Naive B cell (primary cell): ENCODE measurements at places on chromosomes 16 and 17.

DNA sequence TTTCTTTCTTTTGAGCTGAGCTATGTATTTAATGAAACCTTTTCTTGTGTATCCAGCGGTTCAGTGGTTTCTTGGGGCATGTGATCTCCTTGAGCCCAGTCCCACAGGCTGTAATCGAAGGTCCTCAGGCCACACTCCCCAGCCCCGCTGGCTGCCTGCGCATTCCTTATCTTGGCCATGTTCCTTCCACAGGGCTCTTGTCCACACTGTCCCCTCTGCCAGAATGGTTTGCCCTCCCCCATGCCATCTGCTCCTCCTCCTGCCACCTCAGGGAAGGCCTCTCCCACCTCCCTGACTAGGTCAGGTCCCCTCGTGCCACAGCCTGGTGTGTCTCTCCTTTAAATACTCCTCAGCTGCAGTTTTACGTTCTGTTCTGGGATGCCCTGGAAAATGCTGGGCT, 12.1 kb upstream of the NLRC5 start:
- no peak for DNase-seq

GRCh38 chr17:70794738-70795137, 625.4 kb downstream of the KCNJ2 start:
- DNase-seq: no peak

DNA sequence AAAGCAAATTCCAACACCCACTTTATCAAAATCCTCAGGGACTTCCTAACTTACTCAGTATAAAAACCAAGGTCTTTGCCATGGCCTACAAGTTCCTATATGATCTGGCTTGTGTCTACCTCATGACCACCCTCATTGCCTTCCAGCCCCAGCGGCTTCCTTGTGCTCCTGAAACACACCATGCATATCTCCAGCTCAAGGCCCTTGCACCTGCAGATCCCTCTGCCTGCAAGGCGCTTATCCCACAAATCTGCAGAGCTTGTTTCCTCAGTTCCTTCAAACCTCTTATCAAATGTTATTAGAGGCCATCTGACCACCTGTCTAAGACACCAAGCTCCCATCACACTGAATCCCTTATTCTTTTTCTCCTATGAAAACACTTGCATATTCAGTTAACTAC, 2.6 kb downstream of the BBS2 start:
- DNase-seq: no peak

DNA sequence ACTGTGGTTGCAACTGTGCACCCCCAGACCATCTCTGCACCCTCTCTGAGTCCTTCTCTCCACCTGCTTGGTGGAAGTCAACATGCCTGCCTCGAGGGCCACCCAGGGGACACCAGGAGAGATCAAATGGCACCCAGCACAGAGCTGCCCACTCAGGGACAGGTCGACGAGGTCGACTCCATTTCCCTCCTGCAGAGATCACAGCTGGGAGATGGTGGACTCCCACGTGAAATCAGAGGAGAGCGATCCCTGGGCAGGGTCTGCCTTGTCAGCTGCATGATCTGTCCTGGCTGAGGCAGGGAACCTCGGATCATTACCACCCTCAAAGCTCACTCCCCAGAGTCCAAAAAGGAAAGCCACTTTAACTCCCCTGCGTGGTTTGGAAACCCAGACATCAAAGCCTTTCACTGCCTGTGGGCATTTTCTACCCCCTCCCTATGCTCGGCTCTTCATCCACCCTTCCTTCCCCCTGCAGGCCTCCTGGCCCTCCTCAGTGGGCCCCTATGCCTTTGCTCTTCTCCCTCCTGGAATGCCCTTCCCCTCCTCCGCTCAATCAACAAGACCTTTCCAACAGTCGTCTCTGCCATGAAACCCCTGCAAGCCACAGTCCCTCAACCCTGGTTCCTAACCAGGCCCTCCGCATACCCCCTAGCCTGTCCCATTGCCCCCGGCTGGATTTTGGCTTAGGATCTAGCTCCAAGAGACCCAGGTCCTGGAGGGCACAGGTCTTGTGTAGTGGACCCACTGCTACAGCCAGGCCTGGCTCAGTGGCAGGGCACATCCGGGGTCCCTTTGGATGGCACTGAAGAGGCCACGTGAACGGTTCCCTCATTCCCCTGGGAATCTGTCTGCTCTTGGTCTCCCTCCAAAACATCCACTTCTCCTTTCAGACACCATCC, 103.8 kb upstream of the RPL38 start:
- DNase-seq: no peak

GRCh38 chr17:6249732-6250131, 179.6 kb downstream of the WSCD1 start:
- no peak for DNase-seq

- DNase-seq: no peak
These were observed 469 bp downstream of the AMZ2 start for GRCh38 chr17:68248199-68248825.

DNA sequence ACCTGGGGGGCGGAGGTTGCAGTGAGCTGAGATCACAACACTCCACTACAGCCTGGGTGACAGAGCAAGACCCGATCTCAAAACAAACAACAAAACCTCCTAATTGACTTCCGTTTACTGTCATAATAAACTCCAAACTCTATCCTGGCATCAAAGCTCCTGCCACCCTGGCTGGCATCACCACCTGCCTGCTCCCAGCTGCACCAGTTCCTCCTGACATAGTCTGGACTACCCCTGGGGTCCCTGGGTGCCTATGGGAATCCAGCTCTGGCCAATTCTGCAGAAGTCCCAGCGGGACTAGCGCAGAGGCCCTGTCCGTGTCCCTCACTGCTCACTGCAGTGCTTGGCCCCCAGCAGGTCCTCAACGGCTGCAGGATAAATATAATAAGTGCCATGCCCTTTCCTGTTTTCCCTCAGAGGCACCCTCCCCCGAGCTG, 723 bp downstream of the NTHL1 start:
- DNase-seq: no peak
